Calu3 (cell line): ENCODE measurements at places on chromosomes 7 and 10.

GRCh38 chr7:142319970-142320369 is 62.1 kb upstream of the PRSS58 start:
- DNase-seq, result peak; percentile 40

DNA sequence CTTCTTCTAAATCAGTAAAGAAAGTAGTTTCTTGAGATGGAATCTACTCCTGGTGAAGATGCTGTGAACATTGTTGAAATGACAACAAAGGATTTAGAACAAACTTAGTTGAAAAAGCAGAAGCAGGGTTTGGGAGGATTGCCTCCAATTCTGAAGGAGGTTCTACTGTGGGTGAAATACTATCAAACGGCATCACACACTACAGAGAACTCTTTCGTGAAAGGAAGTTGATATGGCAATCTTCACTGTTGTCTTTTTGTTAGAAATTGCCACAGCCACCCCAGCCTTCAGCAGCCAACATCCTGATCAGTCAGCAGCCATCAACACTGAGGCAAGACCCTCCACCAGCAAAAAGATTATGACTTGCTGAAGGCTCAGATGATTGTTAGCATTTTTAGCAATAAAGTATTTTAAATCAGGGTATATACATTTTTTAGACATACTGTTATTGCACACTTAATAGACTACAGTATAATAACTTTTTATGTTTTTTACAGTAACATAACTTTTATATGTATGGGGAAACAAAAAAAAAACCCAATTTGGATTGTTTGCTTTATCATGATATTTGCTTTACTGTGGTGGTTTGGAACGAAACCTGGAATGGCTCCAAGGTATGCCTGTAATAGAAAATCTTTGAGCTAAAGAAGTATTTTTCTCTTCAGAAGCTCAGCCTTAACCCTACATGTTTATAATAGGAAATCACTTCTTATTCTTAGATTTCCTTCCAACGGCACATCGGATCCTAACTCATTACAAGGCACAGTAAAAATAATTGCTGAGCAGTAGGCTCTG is 257.3 kb downstream of the LRMDA start:
- no peak for DNase-seq

DNA sequence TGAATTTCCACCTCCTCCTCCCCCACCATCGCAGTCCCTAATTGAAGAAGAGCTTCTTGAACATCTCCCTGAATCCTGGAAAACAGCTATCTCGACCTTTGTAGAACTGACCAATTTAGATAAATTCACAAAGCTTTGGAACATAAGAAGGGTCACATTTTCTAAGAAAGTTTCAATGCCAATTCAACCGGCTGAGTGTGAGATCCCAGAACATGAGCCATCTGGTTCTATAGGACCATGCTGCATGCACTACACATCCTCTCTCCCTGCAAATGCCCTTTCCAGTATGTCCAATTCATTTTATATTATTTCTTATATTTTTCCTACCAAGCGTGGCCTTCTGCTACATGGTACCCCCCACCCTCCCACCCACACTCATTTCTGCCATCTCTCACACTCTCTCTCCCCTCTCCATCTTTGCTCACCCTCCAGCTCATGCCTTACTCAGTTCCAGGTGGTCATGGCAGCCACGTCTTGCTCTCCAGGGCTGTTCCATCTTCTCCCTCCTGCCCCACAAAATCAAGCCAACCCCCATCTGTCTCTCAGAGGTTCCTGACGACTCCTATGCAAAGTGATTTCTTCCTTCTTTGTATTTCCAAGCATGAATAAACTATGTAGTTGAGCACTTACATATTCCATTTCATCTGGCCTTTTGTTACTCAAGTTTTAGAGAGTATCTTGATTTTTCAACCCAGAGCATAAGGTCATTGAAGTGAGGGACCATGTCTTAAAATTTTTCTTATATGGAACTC is 19.3 kb downstream of the FRMD4A start:
- DNase-seq, result no peak

DNA sequence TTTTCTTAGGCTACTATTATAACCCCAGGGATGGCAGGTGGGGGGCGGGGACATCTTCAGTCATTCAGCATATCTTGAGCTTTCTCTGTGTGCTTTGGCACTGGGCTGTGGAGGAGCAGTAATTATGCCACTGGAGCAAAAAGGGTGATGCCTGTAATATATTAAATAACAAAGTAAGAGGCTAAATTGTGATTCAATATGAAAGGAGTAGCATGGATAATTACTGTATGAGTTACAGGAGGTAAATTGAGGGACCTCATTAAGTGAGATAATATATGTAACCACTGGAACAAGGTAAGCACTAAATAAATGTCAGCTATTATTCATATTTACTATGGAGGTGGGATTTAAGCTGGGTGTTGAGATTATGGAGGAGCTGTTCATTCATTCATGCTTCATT is 3.3 kb upstream of the STN1 start:
- no peak for DNase-seq

DNA sequence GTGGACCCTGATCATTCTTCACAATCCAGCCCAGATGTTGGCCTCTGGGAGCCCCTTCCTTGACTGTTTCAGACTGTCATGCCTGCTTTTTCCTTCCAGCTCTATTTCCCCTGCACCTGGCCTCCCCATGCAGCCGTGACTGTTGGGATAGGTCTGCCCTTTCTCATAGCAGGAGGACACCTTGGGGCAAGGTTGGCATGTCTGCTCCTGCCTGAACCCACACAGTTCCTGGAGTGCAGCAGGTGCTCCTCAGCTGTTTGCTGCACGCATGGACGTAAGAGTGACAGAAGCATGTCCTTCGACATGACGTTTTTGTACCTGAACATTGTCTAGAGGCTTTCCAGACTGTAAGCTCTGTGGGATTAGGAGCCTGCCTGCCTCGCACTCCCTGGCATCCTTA is 24.0 kb downstream of the POR start:
- no peak for DNase-seq

- DNase-seq, result no peak
Measured at GRCh38 chr10:6514180-6514579, 65.9 kb downstream of the PRKCQ start.

- DNase-seq, result no peak
Measured at GRCh38 chr7:86768394-86768793, 124.7 kb downstream of the GRM3 start.

DNA sequence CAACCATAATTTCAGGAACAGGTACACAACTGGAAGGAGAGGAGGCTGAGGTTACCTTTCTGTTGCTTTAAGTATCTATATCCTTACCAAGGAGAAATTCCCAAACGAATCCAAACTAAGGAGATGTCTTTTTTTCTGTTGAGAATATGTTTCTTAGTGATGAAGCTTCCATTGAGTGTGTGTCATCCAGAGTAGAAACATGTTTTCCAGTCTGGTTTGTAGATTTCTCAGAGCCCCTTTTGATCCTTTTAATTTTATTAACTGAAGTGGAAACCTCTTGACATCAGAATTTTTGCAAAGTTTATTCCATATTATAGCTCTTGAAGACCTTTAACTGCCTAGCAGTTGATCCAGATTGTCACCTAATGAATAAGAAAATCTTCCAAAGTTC is 207.1 kb upstream of the FERD3L start:
- DNase-seq, result no peak

DNA sequence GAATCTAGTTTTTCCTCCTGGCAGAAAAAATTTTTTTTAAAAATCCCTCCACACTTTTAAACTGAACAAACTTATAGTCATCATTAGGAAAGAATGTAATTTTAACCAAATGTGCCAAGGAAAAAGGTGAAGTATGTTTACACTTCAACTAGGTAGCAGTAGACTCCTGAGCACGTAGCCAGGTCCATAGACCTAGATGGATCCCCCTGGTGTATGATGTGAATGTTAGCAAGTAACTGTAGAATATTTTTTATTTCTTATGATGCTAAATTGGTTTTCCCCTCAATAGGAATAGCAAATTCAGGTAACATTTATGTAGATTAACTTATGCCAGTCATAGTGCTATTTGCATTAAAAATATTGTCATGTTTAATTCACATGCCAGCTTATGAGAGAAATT is 19.6 kb downstream of the CABCOCO1 start:
- DNase-seq, result no peak

GRCh38 chr7:111835066-111835465 is 272.8 kb upstream of the IMMP2L start:
- DNase-seq, result no peak

GRCh38 chr7:4884164-4884563 is 648 bp upstream of the RADIL start:
- DNase-seq, result no peak

GRCh38 chr10:3995302-3996210 is 210.5 kb upstream of the KLF6 start:
- DNase-seq, result no peak

- DNase-seq, result no peak
Measured at GRCh38 chr7:130823060-130823459, 89.1 kb upstream of the KLF14 start.
